ENCODE measurements at places on chromosomes 3 and 15.

DNA sequence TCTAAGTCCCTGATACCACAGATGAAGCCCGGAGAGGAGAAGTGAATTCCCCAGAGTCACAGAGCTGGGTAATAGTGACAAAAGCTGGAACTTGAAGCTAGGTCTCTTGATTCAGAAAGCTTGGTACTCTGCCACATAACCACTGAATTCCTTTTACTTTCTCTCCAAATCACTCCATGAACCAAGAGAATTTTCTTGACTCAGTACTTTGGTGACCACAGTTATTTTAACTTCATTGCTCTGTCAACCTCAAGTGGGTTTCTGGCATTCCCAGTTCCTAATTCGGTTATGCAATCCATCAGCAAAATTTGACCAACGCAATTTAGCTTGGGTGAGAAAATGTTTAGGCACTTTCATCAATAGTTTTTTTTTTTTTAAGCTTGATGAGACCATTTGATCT lies 61.0 kb upstream of the PPARG start:
- no peak for DNase-seq

GRCh38 chr3:172124271-172124670 lies 84.9 kb downstream of the FNDC3B start:
- no peak for DNase-seq

DNA sequence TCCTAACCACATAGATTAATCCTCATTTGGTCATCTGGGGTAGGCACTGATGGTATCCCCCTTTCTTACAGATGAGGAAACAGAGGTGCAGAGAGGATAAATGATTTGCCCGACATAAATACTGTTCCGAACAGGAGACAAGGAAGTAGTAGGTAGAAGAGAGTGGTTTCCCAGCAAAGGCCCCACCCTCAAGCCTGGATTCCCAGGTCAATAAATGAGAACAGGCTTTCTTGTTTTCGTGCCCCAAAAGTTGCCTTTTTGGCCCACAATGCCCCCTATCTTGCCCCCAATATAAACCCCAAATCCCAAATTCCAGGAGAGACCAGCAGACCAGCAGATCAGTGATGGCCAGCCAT lies 125.5 kb upstream of the PRR20G start:
- no peak for DNase-seq

DNA sequence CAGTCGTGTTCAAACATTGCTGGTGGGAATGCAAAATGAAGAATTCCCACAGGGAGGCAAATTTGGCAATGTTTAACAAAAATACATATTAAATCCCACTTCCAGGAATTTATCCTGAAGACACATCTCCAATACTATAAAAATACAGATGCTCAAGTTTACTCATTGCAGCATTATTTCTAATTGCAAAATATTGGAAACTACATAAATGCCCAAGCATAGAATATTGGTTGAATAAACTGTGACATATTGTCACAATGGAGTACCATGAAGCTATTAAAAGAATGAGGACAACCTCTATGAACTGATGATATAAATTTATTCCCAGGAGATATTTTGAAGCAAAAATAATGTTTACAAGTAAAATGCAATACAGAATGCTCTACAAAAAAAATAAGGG lies 49.7 kb upstream of the UBE2E2 start:
- DNase-seq = no peak

DNA sequence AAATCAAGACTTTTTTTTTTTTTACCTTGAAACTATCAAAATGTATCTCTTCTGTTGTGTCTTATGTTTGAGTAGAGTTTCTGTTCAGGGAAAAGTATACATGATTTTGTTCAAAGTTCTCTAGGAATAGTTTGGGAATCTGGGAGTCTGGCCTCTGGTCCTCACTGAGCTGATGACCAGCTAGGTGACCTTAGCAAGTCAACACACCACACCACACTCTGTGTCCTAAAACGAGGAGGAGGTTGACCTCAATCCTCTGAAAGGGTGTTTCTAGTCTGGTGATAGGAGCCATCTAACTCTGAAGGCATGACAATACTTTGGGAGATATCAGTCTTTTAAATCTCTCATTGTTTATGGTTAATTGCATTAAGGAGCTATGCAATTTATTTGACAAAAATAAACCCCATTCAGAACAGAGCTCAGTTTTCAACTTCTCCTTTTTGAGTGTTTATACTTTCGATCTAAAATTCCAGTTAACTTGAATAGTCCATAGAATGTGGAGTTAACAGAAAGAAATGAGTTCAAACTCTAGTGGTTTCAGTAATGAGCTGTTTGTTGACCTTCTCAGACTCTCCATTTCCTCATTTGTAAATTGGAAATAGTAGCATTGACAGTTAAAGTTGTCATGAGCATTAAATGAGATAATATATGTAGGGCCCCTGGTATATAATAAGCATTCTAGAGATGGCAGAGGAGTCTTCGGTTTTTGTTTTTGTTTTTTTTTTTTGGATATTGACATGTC lies 112.2 kb upstream of the LRRN1 start:
- DNase-seq = no peak

- no peak for DNase-seq
These were observed 196.2 kb downstream of the SLC9A9 start for GRCh38 chr3:143652118-143652517.

GRCh38 chr3:125236331-125236903 lies 23.9 kb upstream of the SLC12A8 start:
- no peak for DNase-seq

DNA sequence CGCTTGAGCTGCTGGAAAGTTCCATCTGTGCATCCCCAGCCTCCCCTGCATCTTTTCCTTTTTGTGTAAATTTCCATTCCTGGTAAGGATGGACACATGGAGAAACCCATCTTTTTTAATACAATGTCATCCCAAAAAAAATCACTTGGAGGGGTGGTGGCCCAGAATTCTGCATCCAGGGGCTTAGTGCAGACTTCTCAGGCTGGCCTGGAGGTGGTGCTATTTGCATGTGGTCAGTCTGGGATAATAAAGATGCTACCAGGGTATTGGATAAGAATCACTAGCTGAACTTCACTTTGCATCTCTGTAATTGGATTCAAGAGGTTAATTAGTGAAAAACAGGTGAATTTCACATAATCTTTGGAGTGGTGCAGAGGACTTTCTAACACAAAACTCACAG lies 1.8 kb upstream of the ZSCAN2 start:
- DNase-seq = no peak

DNA sequence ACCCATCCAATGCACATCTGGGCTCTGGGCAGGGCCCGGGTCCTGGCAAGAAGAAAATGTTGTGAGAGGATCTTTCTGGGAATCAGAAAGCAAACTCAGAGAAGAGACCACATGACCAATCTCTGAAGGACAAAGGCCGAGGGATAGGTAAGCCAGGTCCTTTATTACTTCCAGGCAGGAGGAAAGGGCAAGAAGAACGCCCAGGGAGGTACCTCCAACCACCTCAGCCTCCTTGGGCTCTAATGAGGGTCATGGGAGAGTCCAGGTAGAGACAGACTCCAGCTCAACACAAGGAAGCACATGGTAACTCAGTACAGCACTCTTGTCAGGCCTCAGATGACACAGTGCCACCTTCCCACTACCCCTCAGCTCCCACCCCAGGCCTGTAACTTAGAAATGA lies 26.0 kb downstream of the ZNF445 start:
- DNase-seq = no peak

GRCh38 chr15:90807786-90808086 lies 60.7 kb upstream of the FURIN start:
- DNase-seq = no peak

DNA sequence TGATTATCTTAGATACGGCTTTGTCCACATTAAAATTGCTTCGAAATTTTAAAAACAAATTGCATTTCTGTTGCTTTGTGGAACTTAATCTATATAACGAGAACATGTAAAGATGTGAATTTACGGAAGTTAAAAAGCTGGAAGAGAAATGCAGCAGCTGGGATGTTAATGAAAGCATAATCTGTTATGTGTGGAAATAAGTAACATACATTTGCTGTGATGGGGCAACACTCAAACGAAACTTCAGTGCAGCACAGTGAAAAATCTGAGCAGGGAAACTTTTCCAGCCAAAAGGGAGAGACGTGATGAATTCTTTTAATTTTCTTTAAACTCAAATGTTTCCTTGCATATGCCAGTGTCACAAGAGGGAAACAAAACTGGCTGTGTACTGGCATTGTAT lies 276.7 kb upstream of the LMCD1 start:
- no peak for DNase-seq

DNA sequence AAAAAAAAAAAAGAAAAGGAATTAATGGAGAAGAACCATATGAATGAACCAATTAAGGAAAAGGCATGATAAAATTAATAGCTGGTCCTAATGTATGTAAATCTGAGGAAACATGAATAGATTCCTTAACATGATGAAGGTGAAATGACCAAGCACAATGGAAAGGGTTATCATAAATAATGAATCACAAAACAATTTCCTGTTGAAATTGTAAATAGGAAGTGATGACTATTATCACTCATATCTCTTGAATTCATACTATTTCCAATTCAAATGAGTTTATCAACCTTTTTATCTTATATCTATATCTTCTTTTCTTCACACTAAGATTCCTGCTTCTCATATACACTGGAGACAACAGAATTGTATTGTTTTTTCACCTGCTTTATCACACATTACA lies 32.0 kb downstream of the AADACL2 start:
- no peak for DNase-seq

DNA sequence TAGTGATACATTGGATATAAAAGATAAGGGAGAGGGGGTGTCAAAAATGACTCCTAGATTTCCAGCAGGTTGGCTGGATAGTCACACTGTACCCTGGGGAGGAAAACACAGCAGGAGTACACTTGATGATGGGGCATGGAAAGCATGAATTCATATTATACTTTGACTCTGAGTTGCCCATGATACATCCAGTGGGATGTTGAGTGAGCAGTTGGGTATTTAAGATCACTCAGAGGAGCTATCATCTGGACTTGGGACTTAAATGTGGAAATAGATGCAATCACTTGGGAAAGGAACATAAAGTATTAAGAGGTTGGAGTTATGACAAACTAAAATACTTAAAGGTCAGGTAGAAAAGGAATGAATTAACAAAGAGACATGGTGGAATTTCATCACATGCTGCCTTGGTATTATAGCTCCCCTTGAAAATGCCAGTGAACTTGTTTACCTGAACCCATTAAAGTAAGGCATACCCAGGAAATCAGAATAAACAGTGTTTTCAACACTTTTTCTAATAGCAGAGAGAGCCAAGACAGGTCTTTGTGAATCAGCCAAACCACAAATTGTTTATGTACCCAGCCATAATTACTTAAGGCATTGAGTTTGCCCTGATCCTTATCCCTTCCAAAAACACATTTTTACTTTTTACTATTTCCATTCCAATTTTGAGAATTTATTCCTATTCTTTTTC lies 49.9 kb upstream of the ABI3BP start:
- no peak for DNase-seq

DNA sequence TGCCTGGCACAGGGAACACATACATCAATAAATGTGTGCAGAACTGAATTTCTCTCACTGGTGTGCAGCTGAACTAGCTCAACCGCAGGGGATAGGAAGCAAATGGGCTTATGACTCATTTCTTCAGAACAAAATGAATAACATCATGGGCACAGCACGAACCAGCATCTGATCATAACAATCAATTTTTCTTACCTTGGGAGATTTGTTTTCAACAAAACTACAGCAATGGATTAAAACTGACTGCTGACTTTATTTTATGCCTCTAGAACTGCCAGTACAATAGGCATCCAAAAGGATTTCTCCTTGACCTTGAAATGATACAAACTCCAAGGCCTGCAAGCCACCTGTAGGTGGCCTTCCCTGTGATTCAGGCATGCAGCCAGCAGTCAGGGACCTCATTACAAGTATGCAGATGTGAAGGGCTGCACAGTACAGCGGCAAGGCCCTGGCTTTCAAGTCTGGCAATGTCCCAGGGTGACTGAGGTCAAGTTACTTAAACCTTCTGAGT lies 26.1 kb downstream of the TAMM41 start:
- no peak for DNase-seq

DNA sequence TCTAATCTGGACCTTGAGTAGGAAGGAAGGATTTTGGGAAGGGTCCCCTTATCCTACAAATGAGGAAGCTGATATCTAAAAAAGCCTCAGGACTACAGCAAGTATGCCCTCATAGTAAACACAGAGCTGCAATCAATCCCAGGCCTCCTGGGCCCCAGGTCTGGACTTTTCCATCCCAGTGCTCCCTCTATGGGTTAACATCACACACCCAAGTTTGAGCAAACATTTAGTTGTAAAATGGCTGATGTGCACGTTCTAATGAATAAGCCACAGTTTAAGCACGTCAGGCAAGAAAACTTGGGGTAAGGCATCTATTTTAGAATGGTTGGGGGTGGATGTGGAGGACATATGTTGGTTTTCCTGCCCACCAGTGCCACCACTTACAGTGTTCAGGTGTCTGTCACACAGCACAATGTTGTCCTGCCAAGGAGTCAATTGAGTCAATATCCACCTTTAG lies 44.3 kb upstream of the UBE2E1 start:
- DNase-seq = no peak

- DNase-seq = no peak
These were observed 187.9 kb downstream of the SUCNR1 start for GRCh38 chr3:152061296-152061695.

DNA sequence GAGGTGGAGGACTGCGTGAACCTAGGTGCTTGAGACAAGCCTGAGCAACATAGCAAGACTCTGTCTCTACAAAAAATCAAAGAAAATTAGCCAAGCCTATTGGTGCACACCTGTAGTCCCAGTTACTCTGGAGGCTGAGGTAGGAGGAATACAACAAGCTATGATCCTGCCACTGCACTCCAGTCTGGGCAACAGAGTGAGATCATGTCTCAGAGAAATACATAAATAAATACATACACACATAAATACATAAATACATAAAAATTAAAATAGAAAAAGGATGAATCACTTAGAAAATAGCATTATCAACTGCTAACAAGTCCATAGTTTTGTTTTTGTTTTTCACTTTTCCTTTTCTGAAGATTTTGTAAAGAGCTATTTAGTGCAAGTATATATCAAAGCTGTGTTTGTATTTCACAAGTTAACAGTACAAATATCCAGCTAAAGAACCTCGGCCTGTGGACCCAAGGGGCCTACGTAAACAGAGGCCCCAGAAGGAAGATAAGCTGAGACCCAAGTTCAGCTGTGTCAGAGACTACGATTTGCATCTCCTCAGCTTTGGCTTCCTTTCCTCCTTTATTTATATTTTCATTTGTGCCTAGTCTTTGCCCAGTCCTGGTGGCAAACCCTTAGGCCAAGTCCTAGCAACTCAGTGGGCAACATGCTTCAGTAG lies 67.1 kb upstream of the ROBO2 start:
- DNase-seq = no peak

- DNase-seq = no peak
These were observed 288.5 kb downstream of the XXYLT1 start for GRCh38 chr3:194982472-194982871.

DNA sequence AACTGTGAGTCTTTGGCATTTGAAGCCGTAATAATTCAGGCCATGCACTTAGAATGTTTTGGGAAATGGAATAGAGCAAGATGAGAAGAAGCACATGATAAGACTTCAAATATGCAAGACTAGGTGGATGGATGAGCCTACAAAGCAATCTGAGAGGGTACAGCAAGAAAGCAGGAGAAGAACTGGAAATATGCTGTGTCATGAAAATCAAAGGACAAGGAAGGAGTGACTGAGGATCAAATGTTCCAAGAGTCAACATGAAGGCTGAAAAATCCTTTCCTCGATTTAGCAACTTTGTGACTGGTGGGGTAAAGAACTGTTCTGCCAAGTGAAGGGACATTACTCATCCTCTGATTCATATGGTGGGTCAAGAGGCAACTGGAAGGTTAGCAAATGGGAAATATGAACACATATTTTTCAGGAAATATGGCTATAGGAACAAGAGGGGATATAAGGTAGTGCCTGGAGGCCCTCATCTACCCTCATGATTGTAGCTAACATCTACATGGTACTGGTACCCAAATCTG lies 803.7 kb upstream of the ARRDC4 start:
- DNase-seq = no peak

Measured in activated CD4-positive, CD25-positive, alpha-beta regulatory T cell (primary cell).